Stomach (tissue), 19 donors: ENCODE measurements at places on chromosomes 2 and 18.

DNA sequence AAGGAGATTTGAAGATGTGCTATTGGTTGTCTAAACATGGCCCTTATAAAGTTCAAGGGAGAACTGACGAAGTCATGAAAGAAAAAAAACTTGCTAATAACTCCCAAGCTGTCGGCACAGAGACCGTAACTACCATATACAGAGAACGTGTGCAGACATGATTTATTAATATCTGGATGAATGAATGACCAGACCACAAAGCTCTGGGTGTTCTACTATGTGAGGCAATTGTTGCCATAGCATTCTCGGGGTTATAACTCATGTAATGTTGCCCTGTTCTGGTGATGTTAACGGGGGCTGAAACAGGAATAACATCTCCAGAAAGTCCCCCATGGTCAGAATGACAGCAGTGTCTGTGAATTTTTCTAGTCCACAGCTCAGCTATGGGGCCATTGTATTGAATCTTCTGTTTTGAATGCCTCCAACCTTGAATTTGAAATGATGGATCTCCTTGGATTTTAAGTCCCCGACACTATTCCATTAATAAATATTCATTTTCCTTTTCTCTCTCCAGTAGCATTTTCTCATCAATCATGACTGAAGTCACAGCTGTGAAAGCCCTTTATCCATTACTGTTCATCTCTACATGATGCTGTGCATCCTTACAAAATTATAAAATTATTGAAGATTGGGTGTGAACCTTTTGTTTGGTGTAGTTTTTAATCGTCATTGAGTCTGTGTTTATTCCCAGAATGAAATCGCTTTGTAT is 483.4 kb upstream of the KLHL29 start:
- no peaks in the 10 kb centered on the region for H3K27me3 ChIP-seq
- H3K4me1 ChIP-seq, result no peaks in the 10 kb centered on the region
- no peak overlapping the region for H3K4me3 ChIP-seq
- no peak for DNase-seq
- H3K36me3 ChIP-seq, result no peaks in the 10 kb centered on the region

DNA sequence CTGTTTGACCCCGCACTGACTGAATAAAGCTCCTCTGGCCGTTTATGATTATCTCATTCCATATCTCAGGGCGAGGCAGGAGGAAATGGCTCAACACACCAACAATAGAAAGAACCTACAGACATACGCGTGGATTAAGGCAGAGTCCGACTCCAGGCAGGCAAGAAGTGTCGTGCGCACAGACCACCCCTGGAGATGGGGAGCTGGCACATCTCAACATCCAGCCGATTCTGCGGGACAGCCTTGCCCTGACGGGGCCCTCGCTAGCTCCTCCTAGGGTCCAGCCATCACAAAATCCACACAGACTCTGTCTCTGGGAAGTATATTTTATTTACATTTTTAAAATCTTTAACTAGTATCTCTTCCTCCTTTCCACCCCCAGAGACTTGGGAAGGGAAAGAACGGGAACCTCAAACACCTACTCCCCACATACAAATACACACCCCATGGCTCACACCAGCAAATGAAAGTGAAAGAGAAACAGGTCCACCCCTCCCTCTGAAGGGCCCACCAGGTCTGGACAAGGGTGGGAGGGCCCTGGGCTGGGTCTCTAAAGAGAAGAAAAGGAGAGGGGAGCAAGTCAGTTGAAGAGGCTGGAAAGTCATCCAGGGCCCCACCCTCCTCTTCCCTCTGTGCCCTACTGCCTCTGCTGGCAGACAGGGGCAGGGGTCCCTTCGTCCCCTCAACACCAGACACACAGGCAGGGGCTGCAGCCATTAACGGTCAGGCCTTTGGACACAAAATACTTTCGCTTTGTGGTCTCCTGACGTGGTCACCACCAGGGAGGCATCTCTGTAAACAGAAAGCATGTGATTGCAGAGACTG is 3.2 kb downstream of the GPBAR1 start:
- H3K27me3 ChIP-seq, result no peaks in the 10 kb centered on the region
- no peak overlapping the region for H3K4me3 ChIP-seq
- peaks cover 99% of the 10 kb centered on the region for H3K4me1 ChIP-seq

DNA sequence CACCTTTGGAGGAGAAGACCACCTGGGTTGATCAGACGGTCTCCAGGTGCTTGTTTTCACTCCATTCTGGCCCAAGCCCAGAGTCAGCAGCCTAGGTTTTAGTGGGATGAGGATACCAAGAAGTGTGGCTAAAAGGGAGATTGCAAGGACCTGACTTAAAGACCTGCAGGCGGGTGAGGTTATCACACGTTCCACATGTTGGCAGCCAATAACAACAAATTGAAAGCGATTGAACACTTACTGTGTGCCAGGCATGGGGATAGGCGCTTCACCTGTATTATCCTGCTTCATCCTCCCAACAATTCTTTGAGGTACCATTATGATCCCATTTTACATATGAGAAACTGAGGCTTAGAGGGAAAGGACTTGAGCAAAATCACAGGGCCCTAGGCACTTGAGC is 5.0 kb downstream of the ARL4C start:
- H3K36me3 ChIP-seq, result no peaks in the 10 kb centered on the region
- peaks cover 16% of the 10 kb centered on the region for H3K4me1 ChIP-seq
- H3K4me3 ChIP-seq, result no peak overlapping the region
- no peak for DNase-seq
- H3K27me3 ChIP-seq, result no peaks in the 10 kb centered on the region

- H3K4me3 ChIP-seq, result no peak overlapping the region
- H3K36me3 ChIP-seq, result peaks cover 29% of the 10 kb centered on the region
- no peaks in the 10 kb centered on the region for H3K27me3 ChIP-seq
- no peak for DNase-seq
- peaks cover 9% of the 10 kb centered on the region for H3K4me1 ChIP-seq
Measured at GRCh38 chr2:68163641-68164040, 6.0 kb downstream of the PNO1 start.
